ENCODE measurements at places on chromosomes 2 and 18.
A peak's percentile ranks its signal among the peaks of the same experiment; 100 is the strongest.

DNA sequence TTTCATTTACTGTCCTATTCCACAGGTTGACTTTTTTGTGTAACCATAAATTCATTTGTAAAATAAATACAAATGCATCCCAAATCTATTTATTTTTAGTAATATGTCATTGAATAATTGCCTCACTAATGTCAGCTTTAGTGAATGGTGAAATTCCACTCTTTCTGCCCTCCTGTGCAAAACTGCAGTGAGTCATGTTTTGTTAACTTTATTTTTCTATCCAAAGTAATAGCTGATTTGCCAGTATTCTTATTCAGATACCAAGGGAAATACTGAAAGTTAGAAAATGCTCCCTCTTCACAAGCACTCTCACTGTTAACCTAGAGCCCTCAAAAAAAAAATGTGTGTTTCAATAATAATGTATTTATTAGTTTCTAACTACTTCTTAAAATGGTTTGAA, 322.8 kb downstream of the RIT2 start:
- DNase-seq: no peak

DNA sequence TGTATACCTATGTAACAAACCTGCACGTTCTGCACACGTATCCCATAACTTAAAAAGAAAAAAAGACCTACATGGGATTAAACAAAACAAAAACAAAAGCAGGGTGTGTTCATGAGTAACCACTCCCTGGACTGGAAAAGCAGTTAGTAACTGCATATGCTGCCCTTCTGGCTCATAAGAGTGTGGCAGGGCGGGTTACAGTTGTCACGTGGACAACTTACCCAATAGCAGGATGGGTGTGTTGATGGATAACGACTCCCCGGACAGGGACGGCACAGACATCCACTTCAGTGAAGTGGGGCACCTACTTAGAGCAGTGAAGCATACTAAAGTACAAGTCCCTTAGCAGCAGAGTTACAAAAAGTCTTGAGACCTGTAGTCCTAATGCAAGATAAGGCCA, 136.7 kb downstream of the CCBE1 start:
- DNase-seq: no peak

DNA sequence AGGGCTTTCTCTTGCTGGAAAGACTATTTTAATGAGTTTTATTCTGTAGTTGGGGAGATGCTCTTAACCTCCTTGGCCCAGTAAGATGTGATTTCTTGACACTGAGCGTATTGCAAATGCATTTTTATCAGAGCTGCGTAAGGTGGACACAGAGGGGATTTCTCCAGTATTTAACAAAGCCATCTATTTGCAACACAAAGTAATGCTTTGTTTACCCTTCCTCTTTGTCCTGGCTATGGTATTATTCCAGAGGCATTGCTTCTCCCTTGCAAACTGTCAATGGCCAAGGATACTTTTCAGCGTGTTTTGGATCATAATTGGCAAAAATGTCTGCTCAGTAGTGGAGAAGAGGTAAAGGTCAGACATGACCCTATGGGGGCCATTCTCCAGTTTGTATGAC, 90.8 kb upstream of the PIK3C3 start:
- DNase-seq: no peak

- no peak for DNase-seq
Observed at GRCh38 chr2:199465390-199465789, 7.7 kb upstream of the SATB2 start.

GRCh38 chr2:26454561-26455001, 23.3 kb downstream of the OTOF start:
- no peak for DNase-seq

DNA sequence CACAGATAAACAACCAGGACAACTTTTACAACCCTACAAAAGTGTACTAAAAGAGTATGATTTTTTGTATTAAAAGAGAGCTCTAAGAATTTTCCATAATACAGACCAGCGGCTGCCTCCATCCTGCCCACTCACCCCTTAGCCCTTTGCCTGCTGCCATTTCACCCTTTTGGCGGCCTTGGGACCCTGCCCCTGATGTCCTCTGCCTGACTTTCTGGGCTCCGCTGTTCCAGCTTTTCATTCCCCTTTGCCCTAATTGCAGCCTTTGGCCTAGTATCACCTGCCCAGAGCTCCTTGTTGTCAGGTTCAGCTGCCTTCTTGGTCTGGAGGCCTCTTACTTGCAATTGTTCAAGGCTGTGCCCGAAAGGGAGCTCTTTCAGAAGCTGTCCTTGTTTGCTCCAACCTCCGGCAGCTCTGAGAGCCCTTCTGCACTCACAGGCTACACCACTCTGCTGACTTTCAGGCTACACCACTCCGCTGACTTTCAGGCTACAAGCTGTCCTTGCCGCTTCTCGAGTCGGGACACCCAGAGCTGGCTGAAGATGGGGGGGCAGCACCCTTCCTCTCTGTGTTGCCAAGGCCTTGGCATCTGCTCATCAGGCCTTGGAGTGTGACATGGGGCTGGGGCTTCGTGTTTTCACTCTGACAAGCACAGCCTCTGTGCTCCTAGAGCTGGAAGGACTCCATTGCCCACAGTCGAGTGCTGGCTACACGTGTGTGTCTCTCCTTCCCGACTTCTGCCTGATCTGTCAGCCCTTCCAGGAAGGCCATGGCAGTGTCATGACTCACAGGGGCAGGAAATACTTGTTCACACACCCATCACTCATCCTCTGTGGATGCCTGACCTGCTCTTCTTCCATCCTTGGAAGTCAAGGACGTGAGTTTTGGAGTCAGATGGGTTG, 43.1 kb upstream of the HDAC4 start:
- DNase-seq: no peak

DNA sequence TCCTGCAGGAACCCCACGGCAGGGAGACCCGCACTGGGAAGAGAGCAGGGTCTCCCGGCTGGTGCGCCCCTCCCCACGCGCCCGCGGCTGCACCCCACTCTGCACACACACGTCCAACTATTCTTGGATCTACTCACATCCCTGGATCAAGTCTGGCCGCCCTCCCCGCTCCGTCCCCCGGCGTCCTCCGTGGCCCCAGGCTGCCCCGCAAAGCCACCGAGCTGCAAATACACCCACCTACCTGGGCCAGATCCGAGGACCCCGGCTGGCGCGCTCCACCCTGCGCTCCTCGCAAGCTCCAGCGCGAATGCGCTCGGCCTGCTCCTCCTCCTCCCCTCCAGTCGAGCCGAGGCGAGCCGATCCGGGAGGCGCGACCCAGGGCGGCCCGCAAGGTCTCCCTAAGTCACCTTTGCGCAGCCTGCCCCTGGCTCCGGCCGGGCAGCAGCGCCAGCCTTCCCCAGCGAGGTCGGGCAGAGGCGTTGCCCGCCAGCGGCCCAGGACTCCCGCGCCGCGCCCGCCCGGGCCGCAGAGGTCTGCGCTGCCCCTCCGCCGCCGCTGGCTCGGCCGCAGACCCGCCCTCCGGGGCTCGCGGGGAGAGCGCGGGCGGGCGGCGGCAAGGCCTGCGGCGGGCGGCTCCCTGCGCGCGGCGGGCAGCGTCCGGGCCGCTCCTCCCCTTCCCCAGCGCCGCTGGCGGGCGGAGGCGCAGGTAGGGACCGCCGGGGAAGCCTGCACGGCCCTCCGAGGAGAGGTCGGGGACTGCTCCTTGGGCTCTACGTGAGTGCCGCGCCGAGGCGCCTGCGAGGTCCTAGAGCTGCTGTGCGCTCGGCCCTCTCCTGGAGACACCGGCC, 126.0 kb downstream of the OSBPL1A start:
- DNase-seq: peak; percentile 78

DNA sequence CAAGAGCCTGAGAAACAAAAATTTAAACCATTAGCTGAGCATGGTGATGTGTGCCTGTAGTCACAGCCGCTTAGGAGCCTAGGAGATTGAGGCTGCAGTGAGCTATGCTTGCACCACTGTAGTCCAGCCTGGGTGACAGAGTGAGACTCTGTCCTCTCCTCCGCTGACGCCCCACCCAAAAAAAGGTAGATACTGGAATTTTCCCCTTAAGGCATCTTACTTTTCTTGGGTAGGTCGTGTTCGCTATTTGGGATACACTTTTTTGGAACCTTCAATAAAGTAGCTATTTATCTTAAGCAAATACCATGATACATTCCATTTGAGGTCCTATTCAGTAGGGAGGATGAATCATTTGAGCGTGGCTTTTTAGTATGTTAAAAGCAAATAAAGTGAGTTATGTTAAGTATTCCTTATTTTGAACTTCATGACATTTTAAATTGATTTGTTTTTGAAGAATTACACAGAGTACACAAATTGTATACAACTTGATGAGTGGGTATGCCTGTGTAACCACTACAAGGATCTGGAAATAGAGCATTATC, 38.7 kb downstream of the RALBP1 start:
- DNase-seq: no peak

- DNase-seq: no peak
Observed at GRCh38 chr2:151973013-151973900, 125.6 kb downstream of the CACNB4 start.

DNA sequence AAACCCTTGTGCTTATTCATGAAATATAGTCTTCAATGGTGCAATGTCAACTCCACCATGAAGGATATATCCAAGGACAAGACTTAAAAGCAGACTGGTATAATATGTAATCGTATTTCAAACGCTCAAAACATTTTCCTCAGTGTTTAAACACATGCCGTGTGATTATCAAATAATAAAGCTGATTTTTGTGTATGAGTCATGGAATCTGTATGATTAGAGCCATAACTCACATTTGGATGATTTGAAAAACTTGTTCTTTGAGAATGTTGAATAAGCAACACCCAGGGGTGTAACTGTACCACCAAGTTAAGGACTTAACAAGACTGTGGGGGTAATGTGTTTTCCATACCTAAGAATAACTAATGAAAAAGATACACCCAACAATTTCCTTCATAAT, 215.3 kb downstream of the STK39 start:
- DNase-seq: no peak

DNA sequence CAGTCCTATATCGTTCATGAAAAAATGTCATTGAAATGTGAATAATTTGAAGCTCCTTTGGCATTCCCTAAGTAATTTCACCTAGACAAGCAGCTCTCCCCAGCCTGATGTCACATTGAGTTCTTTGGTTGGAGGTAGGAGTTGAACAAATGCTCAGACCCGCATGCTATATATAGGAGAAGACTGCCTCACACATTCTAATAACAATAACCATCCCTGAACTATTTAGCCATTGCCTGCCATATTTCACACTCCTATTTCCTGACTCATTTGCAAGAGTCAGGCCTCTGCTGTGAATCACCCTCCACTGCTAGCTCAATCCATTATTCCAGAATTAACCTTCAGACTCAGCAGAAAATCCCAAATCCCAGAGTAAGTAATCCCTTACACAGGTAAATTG, 256.6 kb upstream of the ACVR2A start:
- no peak for DNase-seq

GRCh38 chr2:109109342-109109741, 19.7 kb upstream of the SH3RF3 start:
- DNase-seq: no peak

- peak; percentile 37 for DNase-seq
Observed at GRCh38 chr2:17756668-17757067, 2.7 kb downstream of the GEN1 start.

Measured in small intestine (tissue), 16 donors.